Tibial nerve (tissue), 4 donors: ENCODE measurements at places on chromosomes 1 and 21. TPM values are rescaled to one million over a fixed set of nuclear protein-coding genes. Genes with fewer than 3 reads are reported as not detected.

The CYP4A11 gene
- 0.42 TPM for total RNA-seq

The PCBP3 gene
- total RNA-seq: 12.6 TPM

The CD1E gene
- total RNA-seq: not detected

The DMBX1 gene
- total RNA-seq: not detected

The ASCL5 gene
- not detected for total RNA-seq

The RUNX3 gene
- 1.0 TPM for total RNA-seq

The GCSAML gene
- total RNA-seq: not detected

The GPR25 gene
- total RNA-seq: not detected

The TCHHL1 gene
- not detected for total RNA-seq

The LAD1 gene
- total RNA-seq: not detected

The S100A7 gene
- total RNA-seq: 22.9 TPM

The GNAT2 gene
- not detected for total RNA-seq

The IL19 gene
- total RNA-seq: not detected

The AIRE gene
- not detected for total RNA-seq

The SPATA46 gene
- total RNA-seq: not detected

The CELA2B gene
- not detected for total RNA-seq

The ERICH3 gene
- total RNA-seq: 0.30 TPM

The AMY1C gene
- total RNA-seq: not detected

The TEX38 gene
- not detected for total RNA-seq

The TFF2 gene
- not detected for total RNA-seq

The SPRR2A gene
- total RNA-seq: not detected

The CFAP45 gene
- 0.66 TPM for total RNA-seq

The CD1D gene
- 0.63 TPM for total RNA-seq

The MIXL1 gene
- not detected for total RNA-seq

The KIF14 gene
- total RNA-seq: not detected

The NTMT2 gene
- total RNA-seq: not detected

The BCAR3 gene
- 36.7 TPM for total RNA-seq

The ILDR2 gene
- total RNA-seq: 4.4 TPM

The SPRR2E gene
- not detected for total RNA-seq
